ENCODE measurements at places on chromosomes 3 and 15.

- DNase-seq, result no peak
Measured at GRCh38 chr3:192482809-192483208, 244.5 kb downstream of the FGF12 start.

GRCh38 chr3:10901296-10901945 lies 85.4 kb downstream of the SLC6A11 start:
- no peak for DNase-seq

DNA sequence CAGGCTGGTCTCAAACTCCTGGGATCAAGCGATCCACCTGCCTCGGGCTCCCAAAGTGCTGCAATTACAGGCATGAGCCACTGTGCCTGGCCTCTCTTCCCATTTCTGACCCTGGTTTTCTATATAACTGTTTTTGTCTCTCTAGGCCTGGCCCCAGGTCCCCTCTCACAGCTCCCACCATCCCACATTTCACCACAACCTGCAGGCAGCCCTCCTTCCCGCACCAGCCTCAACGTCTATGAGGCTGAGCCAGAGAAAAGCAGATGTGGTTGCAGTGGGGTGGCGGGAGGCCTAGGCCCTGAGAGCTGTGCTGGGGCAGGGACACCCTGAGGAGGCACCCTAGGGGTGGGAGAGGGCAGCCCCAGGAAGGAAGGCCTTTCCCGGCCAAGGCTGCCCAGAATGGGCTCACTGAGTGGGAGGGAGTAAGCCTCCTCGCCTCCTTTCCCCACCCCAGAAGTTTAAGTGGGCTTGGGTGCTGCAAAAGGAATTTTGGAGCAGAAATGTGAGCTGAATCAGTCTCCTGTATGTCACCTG lies 99.7 kb downstream of the LSM3 start:
- no peak for DNase-seq

- DNase-seq, result no peak
Measured at GRCh38 chr15:49645941-49646340, 25.1 kb downstream of the DTWD1 start.

DNA sequence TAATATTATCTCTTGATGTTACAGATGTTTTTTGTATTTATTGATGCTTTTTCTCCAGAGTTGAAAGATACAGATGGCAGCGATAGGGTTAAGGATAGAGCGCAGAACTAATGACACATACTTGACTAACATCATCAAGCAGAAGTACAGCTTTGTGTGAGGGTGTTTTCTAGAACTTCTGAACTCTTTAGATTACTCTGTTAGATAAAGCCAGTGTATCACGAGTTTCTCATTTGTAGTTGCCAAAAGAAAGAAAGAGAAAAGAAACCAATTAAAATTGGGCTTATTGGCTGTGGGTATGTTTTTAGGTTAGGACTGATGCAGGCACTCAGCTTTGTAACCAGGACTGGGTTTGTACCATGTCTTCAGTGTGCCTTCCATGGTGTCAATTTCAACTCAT lies 6.6 kb upstream of the GPR171 start:
- DNase-seq, result no peak

DNA sequence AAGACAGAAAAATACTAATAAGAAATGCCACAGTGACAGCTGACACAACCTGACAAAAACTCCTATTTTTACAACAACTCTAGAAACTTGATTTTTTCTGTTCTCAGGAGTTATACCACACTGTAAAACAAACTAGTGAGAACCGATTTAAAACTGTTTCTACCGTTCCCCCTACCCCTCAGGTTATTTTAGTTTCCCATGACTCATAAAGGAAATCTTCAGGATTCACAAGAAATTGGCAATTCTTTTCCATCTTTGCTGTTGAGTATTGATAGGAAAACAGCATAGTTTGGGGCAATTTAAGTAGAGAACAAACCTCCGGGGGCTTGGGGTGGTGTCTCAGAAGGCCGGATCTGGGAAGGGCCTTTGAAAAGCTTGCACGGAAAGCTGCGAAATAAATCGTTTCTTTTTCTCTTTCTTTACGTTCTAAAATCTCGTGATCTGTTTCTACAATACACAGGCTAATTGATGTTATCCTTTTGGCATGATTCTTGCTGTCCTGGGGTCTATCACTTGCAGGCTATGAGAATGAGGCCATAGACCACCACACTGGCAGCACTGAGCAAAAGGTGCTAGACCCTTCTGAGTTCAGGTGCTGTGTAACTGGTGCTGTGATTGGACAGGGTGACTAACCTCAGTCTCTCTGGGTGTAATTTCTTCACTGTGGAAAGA lies 89.3 kb downstream of the LPP start:
- DNase-seq, result no peak

GRCh38 chr3:179871782-179872181 lies 165.0 kb downstream of the PEX5L start:
- no peak for DNase-seq

- DNase-seq, result no peak
Measured at GRCh38 chr3:32373276-32373675, 18.4 kb upstream of the CMTM7 start.

- DNase-seq, result no peak
Measured at GRCh38 chr3:157091083-157091833, 68.7 kb downstream of the CCNL1 start.

- DNase-seq, result peak; percentile 19
Measured at GRCh38 chr3:12954891-12955650, 113.7 kb upstream of the RPL32 start.

All from activated CD4-positive, alpha-beta T cell treated with anti-CD3 and anti-CD28 coated beads, Interleukin-2, Interleukin-4, amounts not matched to agents 100 ng/mL and 50 ng/mL, durations not matched to agents 16 hours and 8 hours (primary cell).